ENCODE measurements at places on chromosomes 3 and 15.

- no peak for DNase-seq
Observed at GRCh38 chr3:175233957-175234940, 375.1 kb downstream of the NAALADL2 start.

DNA sequence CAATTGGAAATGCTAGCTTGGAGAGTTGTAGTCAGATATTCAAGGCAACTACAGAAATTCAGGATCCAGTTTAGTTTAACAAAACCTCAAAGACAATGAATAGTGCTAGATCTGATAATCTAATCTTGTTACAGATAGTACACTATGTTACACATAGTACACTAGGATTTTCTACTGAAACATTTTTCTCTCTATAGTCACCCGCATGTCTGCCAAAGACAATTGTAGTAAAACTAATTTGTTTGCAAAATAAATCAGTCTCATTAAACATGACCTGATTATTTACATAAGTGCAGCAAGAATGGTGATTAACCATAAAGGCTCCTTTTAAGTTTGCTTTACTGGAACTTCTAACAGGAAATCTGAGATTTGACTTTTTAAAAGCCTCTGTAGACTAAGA, 52.0 kb downstream of the ILDR1 start:
- no peak for DNase-seq

- DNase-seq, result no peak
Observed at GRCh38 chr3:53834429-53835095, 11.7 kb downstream of the CHDH start.

- no peak for DNase-seq
Observed at GRCh38 chr3:64267721-64268604, 42.7 kb upstream of the PRICKLE2 start.

DNA sequence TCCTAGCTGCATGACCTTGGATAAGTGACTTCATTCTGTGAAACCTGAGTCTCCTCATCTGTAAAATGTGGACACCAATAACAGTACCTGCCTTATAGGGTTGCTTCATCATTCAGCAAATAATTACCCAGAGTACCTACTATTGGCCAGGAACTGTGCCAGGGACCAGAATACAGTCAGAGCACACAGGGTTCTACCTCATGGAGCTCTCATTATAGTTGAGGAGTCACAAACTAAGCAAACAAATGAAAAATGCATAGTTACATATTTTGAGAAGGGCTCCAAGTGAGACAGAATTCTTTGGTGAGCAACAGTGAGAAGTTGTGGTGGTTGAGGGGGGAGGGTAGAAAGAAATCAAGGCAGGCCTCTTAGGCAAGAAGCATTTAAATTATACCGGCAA, 308.6 kb upstream of the WNT5A start:
- no peak for DNase-seq

DNA sequence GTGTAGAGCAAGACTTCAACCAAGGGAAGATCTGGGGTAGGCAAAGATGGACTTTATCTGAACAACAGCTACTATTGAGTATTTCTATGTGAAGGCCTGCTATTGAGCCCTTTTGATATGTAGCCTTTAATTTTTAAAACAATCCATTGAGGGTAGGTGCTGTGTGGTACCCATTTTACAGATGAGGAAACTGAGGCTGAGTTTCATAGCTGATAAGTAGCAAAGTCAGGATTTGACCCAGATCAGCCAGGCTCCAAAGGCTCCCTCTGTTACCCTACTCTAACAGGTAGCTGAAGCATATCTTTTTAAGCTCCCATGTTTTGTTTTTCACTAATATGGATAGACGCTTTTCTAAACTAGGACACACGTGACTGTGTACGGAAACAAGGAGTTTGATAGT, 2.4 kb upstream of the FGD5 start:
- DNase-seq, result no peak

GRCh38 chr3:15289661-15290060, 42.7 kb downstream of the SH3BP5 start:
- no peak for DNase-seq

GRCh38 chr3:107488942-107489341, 33.8 kb upstream of the BBX start:
- no peak for DNase-seq

DNA sequence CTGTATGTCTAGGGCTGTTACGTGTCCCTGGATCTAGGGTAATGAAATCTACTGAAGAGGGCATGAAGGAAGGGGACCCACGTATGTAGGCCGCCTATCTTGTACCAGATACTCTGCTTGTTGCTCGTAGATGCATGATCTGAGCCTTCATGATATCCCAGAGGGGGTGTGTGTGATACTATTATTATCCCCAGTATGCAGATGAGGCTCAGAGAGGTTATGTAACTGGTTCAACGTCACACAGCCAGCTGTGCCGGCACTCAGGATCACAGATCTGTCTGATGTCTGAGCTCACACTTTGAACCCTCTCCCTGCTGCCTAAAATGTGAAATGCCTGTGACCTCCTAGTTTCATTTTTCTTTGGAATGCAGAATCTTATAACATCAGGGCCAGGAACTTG, 36.2 kb upstream of the SEC13 start:
- no peak for DNase-seq

DNA sequence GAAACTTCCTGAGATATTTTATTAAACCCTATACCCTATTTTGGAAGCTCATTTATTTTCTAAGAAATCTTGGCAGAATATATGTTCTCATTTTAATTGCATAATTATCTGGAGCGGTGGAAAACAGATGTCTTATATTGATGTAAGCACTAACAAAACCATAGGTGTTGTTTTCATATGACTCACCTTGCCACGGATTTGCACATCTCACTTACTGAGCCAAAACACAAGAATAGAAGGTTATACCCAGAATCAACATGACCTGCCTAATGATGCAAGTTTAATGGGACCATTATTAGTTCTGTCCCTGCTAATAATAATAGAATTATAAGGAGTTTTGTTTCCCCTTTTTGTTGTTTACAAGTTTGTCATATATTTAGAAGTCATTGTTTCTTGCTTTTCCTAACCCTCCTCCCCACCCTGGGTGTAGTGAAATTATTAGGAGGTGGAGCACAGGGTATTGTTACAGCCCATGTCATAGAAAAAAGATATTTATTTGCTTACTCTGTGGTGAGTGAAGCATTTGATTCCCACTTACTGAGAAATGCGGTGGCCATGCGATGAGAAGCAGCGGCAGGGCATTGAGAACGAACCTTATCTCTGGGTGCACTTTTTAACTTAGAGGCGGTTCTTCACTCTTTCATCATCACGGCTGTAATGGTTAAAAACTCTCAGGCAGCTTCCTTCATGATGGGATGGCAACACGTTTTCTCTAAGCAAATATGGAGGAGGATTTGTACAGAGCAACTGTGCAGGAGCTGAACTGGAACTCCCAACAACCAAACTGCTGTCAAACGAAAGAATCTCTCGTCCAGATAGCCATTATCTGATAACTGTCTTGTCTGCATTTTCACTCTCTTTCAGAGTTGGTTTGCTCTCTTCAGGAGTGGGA, 521 bp downstream of the IL5RA start:
- DNase-seq, result no peak

DNA sequence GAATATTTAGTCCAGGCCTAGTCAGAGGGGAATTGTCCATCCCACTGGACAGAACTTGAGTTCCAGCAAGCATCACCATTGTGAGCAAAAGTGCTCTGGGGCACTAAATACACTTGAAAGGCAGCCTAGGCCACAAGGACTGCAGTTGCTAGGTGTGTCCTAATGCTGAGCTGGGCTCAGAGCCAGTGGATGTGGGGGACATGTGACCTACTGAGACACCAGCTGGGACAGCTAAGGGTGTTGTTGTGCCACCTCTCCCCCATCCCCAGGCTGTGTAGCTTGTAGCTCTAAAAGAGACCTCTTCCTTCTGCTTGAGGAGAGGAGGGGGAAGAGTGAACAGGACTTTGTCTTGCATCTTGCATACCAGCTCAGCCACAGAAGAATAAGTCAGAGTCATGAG, 120.9 kb downstream of the DTWD1 start:
- no peak for DNase-seq

- no peak for DNase-seq
Observed at GRCh38 chr3:21859124-21860081, 108.4 kb upstream of the ZNF385D start.

- DNase-seq, result no peak
Observed at GRCh38 chr3:38805765-38806386, 10.1 kb downstream of the SCN10A start.

GRCh38 chr3:153163756-153164550, 1.9 kb downstream of the RAP2B start:
- no peak for DNase-seq

GRCh38 chr3:45210308-45211041, 15.6 kb downstream of the TMEM158 start:
- no peak for DNase-seq

- no peak for DNase-seq
Observed at GRCh38 chr3:106719583-106719982, 657.7 kb upstream of the CCDC54 start.

GRCh38 chr3:101849714-101850245, 466 bp downstream of the NFKBIZ start:
- DNase-seq, result peak; percentile 21

GRCh38 chr3:33071946-33072345, 25.0 kb downstream of the GLB1 start:
- DNase-seq, result no peak

- no peak for DNase-seq
Observed at GRCh38 chr3:127217596-127218453, 24.9 kb downstream of the PRR23E start.

DNA sequence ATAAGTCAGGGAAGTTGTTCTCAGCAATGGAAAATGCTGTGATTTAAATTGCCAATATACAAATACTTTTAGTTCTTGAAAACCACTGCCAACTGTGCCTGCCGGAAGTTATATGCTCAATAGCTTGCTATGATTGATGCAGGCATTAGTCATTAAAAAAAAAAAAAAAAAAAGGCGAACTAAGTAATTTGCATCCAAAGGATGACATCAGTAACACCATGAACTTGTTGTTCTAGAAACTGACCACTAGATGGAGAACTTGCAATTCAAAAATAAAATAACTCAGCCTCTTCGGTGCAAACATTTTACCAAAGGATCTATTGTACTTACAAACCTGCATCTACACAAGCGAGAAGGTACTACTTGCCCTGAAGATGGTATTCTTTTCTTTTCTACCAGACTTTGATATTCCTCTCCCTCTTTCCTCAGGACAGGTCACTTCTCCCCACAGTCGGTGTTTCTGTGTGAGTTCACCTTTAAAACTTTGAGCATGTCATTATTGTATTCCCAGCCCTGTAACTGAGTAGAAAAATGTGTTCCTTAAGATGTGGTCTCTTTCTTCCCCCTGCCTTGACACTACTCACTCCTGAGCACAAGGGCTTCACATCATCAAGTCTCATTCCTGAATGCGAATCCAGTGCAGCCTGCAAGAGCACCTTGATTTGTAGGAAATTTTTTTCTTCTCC, 115.0 kb upstream of the VEPH1 start:
- no peak for DNase-seq

- no peak for DNase-seq
Observed at GRCh38 chr3:151305775-151306151, 10.9 kb downstream of the GPR87 start.

DNA sequence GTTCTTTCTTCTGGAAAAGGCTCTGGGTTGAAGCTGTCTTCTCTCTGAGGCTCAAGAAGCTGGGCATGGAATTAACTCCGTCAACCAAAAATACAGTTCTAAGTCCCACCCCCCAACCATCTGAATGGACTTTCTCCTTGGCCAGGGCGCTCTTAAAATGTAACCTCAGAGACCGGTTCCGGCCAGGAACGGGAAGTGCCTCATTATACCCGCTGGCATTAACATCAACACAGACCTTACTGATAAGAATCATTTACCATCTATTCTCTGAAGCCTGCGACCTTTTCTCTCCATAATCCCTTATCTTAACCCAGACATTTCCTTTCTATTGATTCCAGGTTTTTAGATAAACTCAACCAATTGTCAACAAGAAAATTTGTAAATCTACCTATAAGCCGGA, 64.7 kb downstream of the ATP1B3 start:
- no peak for DNase-seq

Data from esophagus squamous epithelium (tissue), 5 donors.